ENCODE measurements at places on chromosomes 7 and 10.

DNA sequence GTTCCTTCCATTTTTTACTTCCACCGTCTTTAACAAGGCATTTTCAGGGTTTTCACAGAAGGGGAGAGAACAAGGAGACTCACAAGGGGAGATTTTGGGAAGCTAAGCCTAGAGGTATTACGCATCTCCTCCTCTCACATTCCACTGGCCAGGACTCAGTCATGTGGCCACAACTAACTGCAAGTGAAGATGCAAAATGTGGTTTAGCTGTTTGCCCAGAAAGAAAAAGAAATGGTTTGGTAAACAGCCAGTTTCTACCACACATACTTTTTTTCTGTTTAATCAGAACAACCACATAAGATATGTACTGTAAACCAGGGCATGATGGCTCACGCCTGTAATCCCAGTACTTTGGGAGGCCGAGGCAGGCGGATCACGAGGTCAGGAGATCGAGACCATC, 21.4 kb upstream of the HELLS start:
- DNase-seq = no peak

GRCh38 chr10:15460661-15461060, 89.6 kb upstream of the FAM171A1 start:
- DNase-seq = no peak

DNA sequence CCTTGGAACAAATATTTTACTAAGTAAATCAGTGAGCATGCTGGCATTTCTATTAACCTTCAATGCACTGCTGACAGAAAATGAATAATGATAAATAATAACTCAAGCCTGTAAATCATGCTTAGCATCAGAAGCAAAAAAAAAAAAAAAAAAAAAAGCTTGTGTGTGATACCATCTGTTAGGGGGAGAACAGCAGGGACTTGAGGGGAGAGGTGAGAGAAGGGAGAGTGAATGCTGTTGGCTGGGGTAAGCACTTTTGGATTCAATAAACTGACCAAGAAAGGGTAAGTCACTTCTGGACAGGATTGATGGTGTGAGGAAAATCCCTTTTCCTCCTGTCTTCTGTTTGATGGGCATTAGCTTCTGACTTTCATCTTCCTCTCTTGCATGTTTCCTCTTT, 996.4 kb downstream of the KCNMA1 start:
- DNase-seq = no peak

DNA sequence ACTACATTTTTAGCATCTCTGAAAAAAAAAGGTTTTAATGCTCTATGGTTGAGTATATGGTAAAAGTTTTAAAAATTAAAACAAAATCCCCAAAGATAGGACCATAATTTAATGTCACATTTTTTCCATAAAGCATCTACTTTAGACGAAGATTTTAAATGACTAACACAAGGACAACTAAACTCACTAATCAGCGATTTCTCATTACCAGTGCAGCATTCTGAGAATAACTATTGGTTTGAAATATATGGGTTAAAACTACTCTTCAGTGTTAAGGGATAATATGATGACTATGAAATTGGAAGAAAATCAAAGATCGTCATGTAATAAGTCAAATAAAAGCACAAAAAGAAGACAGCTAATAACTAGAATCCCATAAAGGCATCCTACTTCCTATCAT, 118.4 kb downstream of the CNOT4 start:
- no peak for DNase-seq

GRCh38 chr7:54704851-54705250, 54.2 kb downstream of the SEC61G start:
- DNase-seq = no peak

GRCh38 chr10:72540193-72540807, 85.6 kb downstream of the MICU1 start:
- DNase-seq = no peak

DNA sequence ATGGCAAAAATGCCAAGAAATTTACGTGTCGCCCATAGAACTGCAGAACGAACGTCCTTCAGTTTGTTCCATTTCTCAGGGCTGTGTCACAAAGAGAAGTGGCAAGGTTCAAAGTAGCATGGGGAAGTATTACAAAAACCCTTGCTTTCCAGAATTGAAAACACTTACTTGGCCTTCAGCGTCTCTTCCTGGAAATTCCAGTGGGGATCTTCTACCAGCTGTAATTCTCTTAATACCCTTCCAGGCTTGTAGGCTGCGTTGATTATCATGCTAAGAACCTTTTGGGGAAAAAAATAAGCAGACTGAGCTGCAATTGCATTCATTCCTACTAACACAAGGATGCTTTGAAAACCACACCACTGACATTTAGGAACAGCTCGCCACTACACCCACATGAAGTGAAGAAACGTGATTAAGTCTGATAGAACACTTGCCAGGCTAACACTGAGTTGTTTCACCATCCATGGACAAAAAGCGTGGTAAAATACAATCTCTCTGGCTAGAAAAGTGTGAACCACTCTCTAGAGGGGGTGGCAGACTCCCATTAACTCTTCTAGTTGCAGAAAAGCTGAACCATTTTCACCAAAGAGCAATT, 222.3 kb downstream of the SFMBT2 start:
- DNase-seq = no peak

GRCh38 chr7:5703572-5704533, 77.6 kb downstream of the RNF216 start:
- no peak for DNase-seq

GRCh38 chr7:6651851-6652445, 14.8 kb downstream of the ZNF316 start:
- DNase-seq = peak; percentile 30

- DNase-seq = no peak
Observed at GRCh38 chr10:26781797-26782196, 79.0 kb downstream of the ABI1 start.

GRCh38 chr10:22367471-22367870, 22.2 kb downstream of the SPAG6 start:
- no peak for DNase-seq

Measured in H7 (cell line).